ENCODE measurements at places on chromosomes 6 and 20.

- no peak for DNase-seq
Measured at GRCh38 chr6:134764741-134765140, 185.2 kb downstream of the ALDH8A1 start.

DNA sequence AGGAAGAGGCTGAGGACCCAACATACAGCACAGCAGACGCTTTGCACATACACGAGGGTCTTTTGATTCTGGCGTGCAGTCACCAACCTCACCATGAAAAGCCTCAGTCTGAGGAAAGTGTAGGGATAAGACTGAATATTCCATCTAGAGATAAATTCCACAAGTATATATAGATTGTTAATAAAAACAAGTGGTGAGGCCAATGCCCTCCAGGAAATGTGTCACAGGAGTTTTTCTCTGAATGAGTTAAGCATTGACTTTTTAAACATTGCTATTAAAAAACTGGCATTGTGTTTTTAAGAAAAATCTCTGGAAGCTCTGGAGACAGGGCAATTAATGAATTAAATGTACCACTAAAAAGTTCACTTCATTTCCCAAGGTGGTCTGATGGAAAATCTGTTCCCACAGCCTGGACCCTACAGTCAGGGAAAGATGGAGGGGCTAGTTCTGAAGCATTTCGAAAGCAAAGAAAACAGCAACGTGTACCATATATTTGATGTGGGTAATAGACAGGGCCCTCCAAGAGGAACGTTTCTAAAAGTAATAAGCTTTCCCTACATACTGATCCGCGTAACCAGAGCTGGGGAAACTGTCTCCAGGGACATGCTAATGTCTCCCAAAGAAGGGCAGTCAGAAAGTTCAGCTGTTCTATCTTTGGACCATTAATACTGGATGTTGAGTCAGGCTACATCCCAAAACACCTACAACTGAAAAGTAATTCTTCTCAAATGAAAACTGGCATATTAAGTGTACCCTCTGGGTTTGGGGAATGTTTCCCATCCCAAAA is 301.1 kb downstream of the FOXC1 start:
- DNase-seq = no peak

GRCh38 chr20:57657535-57658446 is 37.6 kb upstream of the ZBP1 start:
- DNase-seq = no peak

- DNase-seq = no peak
Measured at GRCh38 chr20:22523499-22524392, 60.6 kb downstream of the FOXA2 start.

DNA sequence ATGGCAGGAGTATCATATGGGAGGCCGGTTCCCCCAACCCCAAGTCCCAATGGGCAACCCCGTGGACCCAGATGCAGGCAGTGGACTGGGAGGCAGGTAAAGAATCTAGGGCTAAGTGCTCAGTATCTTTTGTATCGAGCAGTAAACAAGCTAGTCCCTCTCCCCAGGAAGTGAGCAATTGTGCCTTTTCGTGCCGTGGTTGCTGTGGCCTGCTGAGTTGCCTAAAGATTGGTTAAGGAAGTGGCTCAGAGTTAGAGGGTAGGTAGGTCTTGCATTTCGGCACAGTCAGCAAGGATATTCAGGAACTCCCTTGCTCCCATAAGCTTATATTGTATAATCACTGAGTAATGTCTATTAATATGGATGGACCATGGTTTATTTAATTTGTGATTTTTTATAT is 1.3 kb upstream of the DNAH8 start:
- DNase-seq = no peak

- DNase-seq = no peak
Measured at GRCh38 chr6:140697585-140697984, 1323.1 kb upstream of the CITED2 start.

DNA sequence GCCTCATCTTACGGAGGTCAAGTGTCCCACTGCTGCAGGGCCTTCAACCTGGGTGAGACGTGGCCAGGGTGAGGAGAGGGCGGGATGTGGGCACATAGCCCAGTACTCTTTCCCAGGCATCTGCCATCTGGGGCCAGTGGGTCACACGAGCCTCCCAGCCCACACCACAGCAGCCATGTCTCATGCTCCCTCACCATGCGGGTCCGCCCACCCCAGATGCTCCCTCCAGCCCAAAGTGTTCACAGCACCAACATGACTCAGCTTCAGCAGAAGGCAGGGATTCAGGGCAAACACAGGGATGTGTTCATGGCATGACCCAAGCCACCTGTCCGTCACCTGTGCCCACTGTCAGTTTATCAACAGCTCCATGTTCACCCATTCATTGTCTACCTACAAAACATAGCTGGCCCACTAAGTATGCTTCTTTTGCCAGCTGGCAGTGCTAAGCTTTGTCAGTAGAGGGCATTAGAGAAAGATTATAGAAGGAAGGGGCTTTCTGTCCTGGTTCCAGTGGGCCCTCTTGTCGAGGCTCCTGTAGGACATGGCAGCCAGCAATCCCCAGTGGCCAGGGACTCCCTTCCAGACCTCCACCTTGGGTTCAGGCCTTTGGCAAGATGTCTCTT is 109.2 kb downstream of the FOXF2 start:
- no peak for DNase-seq

- no peak for DNase-seq
Measured at GRCh38 chr6:137727216-137727765, 139.8 kb upstream of the TNFAIP3 start.

DNA sequence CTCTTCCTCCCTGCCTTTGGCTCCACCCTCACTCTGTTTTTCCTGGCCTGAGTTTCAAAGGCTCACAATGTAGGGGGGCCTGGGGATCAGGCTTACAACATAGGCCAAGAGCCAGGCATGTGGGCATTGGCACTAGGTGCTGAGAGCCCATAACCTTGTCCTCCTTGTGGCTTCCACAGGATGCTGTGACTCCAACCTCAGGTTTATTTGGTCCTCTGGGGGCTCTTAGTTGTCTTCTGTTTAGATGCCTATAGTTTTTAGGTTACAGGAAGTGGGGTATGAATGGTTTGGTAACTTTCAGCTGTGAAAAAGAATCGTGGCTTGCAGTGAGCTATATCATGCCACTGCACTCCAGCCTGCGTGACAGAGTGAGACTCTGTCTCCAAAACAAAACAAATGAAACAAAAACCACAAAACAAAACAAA is 25.6 kb downstream of the MMP24 start:
- DNase-seq = no peak

DNA sequence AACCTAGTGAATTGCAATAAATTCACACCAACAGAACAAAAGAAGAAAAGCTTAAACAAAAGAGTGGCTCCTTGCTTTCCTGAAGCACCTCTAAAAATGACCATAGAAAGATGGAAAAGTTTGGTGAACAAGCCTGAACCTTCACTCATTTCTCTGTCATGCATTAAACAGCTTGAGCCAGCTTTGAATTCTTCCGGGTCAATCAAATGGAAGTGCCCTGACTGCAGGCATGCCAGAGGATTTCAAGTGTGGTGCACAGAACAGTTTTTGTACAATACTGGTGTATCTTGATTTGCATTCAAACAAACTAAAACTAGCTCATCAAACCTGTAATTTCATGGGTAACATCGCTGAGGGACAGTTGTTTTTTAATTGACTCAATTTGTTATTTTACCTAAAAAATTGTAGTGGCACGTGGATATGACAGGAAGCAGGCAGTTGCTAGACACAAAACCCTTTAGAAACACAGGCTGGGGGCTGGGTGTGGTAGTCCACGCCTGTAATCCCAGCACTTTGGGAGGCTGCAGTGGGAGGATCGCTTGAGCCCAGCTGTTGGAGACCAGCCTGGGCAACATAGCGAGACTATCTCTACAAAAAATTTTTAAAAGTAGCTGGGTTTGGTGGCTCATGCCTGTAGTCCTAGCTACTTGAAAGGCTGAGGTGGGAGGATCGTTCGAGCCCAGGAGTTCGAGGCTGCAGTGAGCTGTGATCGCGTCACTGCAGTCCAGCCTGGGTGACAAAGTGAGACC is 9.1 kb downstream of the CASS4 start:
- DNase-seq = no peak

DNA sequence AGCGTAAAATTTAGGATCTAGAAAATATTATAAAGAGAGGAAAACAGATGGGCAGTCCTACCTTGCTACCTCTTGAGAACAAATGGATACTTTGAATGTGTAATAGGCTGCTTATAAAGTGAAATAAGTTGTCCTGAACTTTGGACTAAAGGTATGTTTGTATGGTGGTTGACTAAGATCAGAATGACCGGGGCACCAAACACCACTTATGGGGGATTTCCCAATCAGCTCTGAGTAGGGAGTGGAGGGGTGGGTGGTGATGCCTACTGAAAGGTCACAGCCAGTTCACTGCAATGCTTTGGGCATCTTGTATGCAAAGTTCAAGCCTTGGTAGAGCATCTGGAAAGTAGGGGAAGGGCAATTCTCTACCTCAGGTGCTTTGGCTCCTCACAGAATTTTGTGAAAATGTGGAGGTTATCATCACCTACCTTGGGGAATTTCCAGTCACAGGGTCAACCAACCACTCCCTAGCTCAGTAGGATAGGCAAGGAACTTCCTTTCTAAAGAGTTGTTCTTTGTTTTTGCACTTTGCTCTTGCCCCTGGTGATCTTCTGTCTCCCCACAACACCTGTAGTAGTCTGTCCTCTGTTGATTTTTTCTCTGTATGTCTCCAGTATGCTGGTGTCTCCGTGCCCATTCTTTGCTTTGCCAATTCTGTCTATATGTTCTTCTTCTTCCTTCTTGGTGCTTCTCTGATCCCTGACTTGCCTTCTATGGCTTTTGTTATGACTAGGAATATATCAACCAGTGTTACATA is at the start of gene TRIM31:
Gene TRIM31, minus strand, starts transcription at position 88 of the 757 bp plus-strand sequence. CDS start 285 bp downstream, outside the sequence.
- DNase-seq = no peak

DNA sequence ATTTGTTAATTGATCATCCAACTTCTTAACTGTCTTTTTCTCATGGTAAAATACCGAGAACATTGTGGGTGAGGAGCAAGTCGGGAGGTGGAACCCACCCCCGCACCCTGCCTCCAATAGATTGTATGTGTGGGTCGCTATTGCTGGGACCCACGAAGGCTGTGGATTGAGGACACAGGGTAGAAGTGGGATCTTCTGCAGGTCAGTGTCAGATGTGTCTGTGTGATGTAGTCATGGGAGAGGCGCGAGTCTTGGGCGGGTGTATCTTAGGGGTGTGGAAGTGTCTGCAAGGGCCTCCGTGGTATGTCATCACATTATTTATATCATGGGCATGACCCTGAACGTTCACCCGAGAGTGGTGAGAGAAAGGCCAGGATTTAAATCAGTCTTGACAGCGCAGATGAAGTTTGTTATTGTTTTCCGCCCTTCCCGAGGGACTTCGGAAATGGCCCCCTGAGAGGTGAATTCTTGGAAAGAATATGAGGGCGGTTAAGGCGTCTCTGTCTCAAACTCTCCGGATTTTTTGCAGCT is 472 bp upstream of the PAQR8 start:
- no peak for DNase-seq

- DNase-seq = no peak
Measured at GRCh38 chr6:119348748-119349360, 707 bp downstream of the MAN1A1 start.

DNA sequence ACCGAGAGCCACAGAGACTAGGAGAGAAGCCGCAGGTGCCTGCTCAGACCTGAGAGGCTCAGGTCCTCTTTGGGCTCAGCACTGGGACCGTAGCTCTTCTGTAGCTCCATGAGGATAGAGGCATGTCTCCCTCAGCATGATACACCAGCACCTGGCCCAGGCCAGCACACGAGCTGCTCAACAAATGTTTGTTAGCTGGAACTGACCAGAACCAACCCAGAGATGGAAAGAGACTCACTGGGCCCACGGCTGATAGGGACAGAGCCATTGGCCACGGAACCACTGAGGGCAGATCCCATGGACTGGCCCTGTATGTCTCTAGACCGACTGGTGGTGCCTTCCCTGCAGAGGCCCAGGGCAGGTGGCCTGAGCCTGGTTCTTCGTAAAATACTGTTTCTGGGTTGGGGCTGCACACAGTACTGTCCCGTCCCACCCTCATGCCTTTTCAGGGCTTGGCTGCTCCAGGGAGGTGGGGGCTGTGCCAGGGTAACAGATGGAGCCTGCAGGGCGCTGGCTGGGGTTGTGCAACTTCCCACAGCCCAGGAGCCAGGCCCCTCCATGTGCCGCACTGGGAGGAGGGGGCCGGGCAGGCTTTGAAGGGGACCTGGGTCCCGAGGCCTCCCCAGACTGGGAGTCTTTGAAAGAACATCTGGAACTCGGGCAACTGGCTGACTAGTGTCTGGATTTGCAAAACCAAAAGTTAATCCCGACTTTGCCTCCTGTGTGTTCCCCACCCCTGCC is 5.2 kb downstream of the C20orf204 start:
- DNase-seq = no peak

- DNase-seq = no peak
Measured at GRCh38 chr6:145009711-145010110, 724.6 kb downstream of the UTRN start.

DNA sequence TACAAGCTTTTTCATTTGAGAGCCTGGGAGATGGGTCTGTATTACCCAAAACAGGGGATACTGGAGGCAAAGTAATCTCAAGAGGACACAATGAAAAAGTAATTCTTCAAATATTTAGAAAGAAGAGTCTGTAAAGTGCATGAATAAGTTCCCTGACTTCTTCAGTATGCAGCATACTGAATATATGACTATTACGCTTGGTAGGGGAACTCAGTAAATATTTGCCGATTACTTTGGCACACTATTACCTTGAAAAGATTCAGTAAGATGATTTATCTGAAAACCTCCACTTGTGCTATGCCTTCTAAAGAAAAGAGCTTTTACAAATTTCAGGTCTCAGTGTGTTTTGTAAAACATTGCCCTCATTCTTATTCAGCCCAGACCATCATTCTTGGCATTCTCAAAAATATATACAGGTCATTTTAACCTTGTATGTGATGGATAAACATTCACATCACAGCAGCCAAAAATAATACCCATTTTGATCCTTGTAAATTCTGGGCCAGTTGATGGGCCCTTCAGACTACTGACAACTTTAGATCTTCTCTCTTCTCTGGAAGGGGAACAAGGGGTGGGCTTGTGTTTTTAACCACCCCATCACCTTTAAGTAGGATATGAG is 125.9 kb downstream of the EDN1 start:
- no peak for DNase-seq

GRCh38 chr6:9398071-9398766 is 962.9 kb upstream of the SLC35B3 start:
- no peak for DNase-seq

GRCh38 chr6:15549371-15549770 is 113.5 kb downstream of the DTNBP1 start:
- DNase-seq = no peak

DNA sequence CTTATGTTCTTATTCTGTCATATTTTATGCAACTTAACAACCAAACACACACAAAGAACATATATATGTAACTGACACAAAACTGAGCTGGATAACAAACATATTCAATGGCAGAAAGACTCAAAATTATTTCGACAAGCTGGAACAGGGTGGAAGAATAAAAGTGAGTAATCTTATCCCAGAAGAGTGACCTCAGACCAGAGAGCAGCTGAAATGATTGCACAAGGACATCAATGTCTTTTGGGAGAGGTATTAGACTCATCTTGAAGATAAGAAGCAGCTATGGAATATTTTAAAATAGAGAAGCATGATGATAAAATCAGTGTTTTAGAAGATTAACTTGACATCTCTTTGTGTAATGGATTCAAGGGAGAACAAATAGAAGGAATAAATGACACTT is 191.6 kb upstream of the PRDM1 start:
- no peak for DNase-seq

GRCh38 chr20:34525709-34526416 is 9.6 kb downstream of the DYNLRB1 start:
- peak; percentile 70 for DNase-seq

All from globus pallidus (tissue), 1 donor.